ENCODE measurements at places on chromosomes 16 and 17. TPM values are rescaled to one million over a fixed set of nuclear protein-coding genes. Genes with fewer than 3 reads are reported as not detected.

Gene CEP295NL
- polyA plus RNA-seq = 0.31 TPM

GRCh38 chr16:53515259-53515658 lies 12.2 kb upstream of the AKTIP start:
- peak; percentile 24 for DNase-seq
- H3K4me3 ChIP-seq = no peak overlapping the region
- H3K27me3 ChIP-seq = peaks cover 2% of the 10 kb centered on the region
- H3K27ac ChIP-seq = no peak overlapping the region
- no peaks in the 10 kb centered on the region for H3K4me1 ChIP-seq
- no peaks in the 10 kb centered on the region for H3K36me3 ChIP-seq

- no peak for DNase-seq
- peaks cover 4% of the 10 kb centered on the region for H3K4me1 ChIP-seq
- no peak overlapping the region for H3K4me3 ChIP-seq
- H3K36me3 ChIP-seq = peaks cover 2% of the 10 kb centered on the region
- H3K27ac ChIP-seq = no peak overlapping the region
- no peaks in the 10 kb centered on the region for H3K27me3 ChIP-seq
These were observed 8.1 kb downstream of the CDC6 start for GRCh38 chr17:40295488-40296436.

GRCh38 chr16:23134274-23134673 lies 15.0 kb downstream of the USP31 start:
- no peak overlapping the region for H3K4me3 ChIP-seq
- no peak for DNase-seq
- H3K27me3 ChIP-seq = no peaks in the 10 kb centered on the region
- H3K4me1 ChIP-seq = peaks cover 13% of the 10 kb centered on the region

DNA sequence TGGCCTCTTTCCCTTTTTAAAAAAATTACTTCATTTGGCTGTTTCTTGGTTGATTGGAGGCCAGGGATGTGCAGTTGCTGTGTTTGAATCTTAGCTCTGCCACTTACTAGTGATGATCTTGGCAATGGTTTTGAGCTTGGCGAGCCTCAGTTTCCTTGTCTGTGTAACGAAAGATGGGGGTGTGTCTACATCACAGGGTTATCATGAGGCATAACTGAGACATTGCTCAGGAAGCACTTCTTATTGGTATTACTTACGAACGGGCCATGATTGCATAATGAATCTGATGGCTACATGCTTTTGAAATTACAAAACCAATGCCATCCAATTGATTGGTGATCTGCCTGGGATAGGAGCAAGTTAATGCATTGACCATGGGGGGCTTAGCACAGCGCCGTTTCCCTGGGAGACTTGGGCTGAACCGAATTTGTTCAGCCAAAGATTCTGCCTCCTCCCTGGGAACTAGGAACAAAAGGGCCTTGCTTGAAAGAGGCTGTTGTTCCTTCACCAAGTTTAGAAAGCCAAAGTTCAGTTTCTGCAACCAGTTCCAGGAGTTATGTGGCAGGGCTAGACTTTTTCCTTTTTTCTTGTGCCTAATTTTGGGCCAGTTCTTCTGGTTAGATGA lies 21.9 kb downstream of the CMIP start:
- DNase-seq = peak; percentile 39
- H3K4me3 ChIP-seq = no peak overlapping the region
- H3K36me3 ChIP-seq = no peaks in the 10 kb centered on the region
- no peaks in the 10 kb centered on the region for H3K27me3 ChIP-seq
- H3K4me1 ChIP-seq = peaks cover 2% of the 10 kb centered on the region

Data from IMR-90 (cell line).